ENCODE measurements at places on chromosomes 13 and 19. TPM values are rescaled to one million over a fixed set of nuclear protein-coding genes. Genes with fewer than 3 reads are reported as not detected.

DNA sequence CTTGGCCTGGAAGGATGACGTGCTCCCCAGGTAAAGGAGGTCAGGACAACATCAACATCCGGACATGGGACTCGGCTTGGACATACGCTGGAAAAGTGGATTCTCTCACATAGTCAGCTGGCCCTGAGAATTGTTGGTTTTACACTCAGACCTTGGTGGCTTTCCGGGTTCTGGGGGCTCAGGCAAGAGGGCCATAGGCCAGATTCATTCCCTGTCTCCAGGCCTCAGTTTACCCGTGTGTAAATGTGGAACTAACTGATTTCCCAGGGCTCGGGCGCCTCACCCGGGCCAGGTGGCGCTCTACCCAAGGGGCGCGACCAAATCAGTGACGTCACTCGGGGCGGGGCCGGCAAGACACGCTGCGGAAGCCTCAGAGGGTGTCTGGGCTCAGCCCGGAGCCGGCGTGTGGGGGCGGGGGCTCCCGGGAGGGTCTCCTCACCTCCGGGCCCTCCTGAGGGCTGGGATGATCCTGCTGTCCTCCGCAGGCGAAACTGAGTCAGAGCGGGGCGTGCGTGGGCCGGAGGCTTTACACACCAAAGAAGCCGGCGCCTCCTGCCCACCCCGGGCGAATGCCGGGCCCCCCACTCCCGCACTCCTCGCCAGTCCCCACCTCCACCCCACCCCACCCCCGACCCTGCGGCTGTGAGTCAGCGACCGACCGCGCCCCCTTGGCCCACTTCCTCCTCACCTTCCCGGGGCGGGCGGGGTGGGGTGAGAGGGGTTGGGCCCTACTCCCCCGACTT is 862 bp upstream of the VASP start:
- H3K4me3 ChIP-seq = peak overlapping the region; percentile 88
- peaks cover 13% of the 10 kb centered on the region for H3K4me1 ChIP-seq
- DNase-seq = peak; percentile 98
- no peaks in the 10 kb centered on the region for H3K27me3 ChIP-seq
- H3K27ac ChIP-seq = peak overlapping the region; percentile 94

DNA sequence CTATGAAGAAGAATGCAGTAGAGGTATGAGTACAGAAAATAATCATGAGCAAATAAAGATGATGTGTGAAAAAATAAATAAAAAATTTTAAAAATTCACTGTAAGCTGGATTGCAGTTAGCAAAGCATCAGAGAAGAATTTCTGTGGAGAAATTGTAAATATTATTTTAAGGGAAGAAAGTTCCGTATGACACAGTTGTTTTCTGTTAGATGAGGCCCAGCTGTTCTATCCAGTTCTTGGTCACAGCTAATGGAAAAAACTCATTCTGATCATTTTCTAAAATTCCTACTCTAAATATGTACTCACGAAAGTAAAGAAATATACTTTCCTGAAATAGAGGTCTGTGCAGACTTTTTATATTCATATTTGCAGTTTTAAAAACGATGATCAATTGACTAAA is 578.8 kb downstream of the DCT start:
- DNase-seq = no peak
- H3K27ac ChIP-seq = no peak overlapping the region
- H3K4me3 ChIP-seq = no peak overlapping the region
- H3K36me3 ChIP-seq = no peaks in the 10 kb centered on the region

GRCh38 chr19:32265995-32266394 is 79.4 kb upstream of the ZNF507 start:
- H3K27me3 ChIP-seq = no peaks in the 10 kb centered on the region
- no peaks in the 10 kb centered on the region for H3K4me1 ChIP-seq
- no peak overlapping the region for H3K27ac ChIP-seq
- H3K4me3 ChIP-seq = no peak overlapping the region
- H3K36me3 ChIP-seq = no peaks in the 10 kb centered on the region
- no peak for DNase-seq

- H3K4me1 ChIP-seq = peaks cover 18% of the 10 kb centered on the region
- no peak overlapping the region for H3K4me3 ChIP-seq
- no peaks in the 10 kb centered on the region for H3K27me3 ChIP-seq
Measured at GRCh38 chr19:41703602-41704293, 4.7 kb upstream of the CEACAM5 start.

Gene MAMSTR
- polyA plus RNA-seq = not detected

Gene AMH
- polyA plus RNA-seq = 2.1 TPM
